Kidney tubule cell (primary cell): ENCODE measurements at places on chromosomes 4 and X.

DNA sequence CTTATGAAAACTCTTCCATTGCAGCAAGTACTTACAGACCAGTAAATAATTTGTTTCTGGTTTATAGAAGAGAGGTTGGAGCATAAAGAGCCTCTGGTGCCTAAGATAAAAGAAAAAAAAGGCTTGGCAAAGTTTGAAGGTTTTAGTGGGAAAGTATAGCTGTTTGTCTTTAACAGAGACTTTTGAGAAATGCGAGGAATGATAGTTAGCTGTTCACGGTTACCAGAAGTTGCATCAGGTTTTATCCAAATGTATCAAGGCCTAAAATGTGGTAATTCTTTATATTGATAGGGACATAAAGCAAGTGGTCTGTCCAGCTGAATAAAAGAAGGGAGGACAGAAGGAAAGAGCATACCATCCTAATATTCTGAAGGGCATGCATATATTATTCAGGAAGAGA is 29.3 kb downstream of the RAP1GDS1 start:
- DNase-seq: no peak

DNA sequence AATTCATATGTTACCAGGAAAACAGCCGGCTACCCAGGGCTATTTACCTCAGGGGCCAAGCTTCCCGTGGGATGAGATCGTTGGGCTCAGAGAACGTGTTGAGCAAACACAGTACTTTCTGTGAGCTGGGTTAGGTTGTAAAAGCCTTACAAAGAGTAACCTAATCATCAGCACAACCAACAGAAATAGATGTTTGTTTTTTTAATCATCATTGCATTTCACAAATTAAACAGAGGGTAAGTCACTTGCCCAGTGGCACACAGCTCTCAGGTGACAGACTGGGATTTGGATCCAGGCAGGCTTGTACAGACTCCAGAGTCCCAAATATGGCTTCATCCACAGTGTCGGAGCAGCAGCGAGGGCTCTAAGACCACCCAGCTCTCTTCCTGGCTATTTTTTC is 20.1 kb downstream of the SPON2 start:
- DNase-seq: no peak

DNA sequence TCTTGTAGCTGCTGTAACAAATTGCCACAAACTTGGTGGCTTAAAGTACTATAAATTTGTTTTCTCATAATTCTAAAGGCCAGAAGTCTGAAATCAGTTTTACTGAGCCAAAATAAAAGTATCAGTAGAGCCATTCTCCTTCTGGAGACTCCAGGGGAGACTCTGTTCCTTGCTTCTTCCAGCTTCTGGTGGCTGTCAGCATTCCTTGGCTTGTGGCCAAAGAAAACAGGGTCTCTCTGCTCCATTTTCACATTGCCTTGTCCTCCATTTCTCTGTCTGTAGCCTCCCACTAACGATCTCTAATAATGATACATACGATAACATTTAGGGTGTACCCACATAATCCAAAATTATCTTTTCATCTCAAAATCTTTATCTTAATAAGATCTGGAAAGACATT is 200.4 kb downstream of the MAB21L2 start:
- DNase-seq: peak; percentile 49

- peak; percentile 30 for DNase-seq
These were observed 47.9 kb upstream of the BLTP1 start for GRCh38 chr4:122104184-122104583.

GRCh38 chrX:117835034-117835433 is 281.6 kb downstream of the KLHL13 start:
- peak; percentile 60 for DNase-seq

GRCh38 chrX:19799319-19800182 is 87.8 kb downstream of the SH3KBP1 start:
- DNase-seq: no peak

DNA sequence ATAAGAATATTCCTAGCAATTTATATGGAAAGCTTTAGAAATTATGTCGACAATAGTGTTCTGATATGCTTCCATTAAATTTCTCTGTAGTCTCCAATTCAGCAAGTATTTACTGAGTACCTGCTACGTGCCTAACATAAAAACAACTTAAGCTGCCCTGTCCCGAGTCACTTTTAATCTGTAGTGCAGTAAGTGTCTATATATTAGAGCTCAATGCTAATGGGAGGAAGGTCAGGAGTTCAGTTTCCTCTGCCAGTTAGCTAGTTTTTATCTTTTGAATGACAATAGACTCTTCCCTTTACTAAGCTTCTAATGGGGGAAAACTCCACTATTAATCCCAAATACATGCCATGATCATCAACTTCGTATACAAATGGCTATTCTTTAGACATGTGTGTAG is 118.7 kb upstream of the NAP1L5 start:
- no peak for DNase-seq

DNA sequence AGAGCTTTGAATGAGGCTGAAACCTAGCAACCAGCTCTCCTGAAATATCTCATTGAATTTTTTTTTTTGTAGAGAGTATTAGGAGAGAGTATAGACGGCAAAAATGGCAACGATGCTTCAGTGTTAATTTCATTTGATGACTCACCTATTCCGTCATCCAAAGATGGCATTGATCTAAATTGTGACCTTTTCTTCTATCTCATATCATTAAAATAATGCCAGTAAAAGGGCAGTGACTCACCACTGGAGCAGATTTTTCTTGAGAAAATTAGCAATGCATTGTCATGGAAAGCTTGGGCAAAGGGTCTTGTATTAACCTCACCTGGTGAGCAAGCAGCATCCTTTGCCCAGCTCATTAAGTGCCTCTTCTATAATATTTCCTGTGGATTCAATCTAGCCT is 19.6 kb downstream of the VMA21 start:
- DNase-seq: no peak

DNA sequence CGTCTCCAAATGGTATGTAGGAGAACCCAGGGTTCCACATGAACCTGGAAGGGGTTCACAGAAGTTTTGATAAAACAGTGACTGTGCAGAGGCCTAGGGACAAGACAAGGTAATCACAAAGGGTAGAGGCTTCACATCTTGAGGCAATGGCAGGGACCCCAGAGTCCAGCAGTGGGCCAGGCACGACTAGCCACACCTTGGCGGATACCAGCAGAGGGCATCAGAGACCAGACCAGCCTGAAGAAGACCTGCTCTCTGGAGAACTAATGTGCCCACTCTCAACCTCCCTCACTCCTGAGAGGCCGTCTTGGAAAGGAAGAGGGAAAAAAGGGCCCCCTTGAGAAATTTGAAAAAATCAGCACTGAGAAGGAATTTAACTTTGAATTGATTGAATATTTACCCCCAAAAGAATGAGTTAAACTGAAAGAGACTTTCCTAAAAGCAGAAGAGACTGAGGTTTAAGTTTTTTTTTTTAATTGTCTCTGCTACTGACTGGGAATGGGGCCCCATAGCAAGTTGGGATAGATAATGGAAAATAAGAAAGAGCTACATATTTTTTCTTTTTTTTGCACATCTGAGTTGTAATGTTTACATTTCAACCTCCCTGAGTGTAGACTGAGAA is 243.8 kb upstream of the JADE1 start:
- peak; percentile 54 for DNase-seq

GRCh38 chrX:38225093-38225492 is 4.4 kb upstream of the SRPX start:
- DNase-seq: peak; percentile 63

DNA sequence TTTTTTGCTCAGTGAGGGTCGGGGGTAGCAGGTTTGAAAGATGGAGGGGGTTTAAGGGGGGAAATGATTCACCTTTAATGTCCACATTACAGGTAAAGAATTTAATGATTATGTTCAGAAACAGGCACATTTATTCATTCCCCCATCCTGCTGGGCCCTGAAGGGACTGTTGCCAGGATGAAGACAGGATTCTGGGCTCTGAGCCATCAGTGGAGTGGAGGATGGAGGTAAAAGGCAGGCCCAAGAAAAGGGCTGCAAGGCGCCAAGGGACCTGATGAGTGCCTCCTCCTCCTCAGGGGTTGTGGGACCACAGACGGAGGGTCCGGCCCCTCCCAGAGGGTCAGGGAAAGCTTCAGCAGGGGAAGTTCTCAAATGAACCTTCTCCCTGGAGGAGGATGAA is 40.4 kb upstream of the PROM1 start:
- no peak for DNase-seq

- no peak for DNase-seq
These were observed 133.7 kb upstream of the NDP start for GRCh38 chrX:44106864-44107263.

DNA sequence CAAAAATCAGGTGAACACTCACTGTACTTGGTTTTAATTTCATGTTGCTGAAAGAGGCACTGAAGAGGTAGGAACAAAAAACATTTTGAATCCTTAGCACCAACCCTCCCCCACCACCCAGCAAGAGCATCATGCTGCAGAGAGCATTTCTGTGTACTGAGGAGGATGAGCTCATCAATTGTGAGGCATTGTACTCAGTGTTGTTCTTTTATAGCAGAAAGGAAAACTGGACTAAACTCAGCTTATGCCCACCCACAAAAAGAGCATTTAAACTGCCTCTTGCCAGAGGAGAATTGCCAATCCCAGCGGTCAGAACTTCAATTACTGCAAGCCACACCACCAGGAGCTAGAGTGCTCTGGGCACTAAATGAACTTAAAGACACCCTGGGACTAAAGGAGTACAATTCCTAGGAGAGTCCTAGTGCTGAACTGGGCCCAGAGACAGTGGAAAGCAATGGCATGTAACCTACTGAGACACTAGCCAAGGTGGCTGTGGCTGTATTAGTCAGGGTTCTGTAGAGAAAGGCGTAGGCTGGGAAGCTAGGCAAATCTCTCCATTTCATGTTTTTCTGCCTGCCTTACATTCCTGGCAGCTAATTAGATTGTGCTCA is 280.7 kb upstream of the KLHL4 start:
- no peak for DNase-seq

GRCh38 chr4:170124406-170124805 is 34.6 kb upstream of the AADAT start:
- DNase-seq: no peak

GRCh38 chr4:83124111-83124780 is 9.7 kb upstream of the PLAC8 start:
- DNase-seq: no peak

DNA sequence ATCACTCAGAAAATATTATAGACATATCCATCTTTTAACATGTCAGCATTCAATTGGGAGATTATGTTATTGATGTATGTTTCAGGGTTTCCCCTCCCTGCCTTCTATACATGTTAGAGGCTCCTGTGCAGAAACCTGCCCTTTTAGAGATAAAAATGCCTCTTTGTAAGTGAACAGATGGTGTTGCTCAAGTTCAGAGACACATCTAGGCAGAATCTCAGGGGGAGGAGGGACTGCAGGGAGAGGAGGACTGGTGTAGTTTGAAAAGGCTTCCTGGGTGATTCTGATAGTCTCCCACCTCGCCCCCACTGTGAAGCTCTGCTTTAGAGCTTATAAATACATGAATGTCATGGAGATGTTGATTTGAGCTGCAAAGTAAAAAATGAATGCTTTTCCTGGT is 12.0 kb upstream of the UNC5C start:
- DNase-seq: no peak

GRCh38 chrX:40084471-40085101 is 13.2 kb downstream of the BCOR start:
- DNase-seq: no peak

DNA sequence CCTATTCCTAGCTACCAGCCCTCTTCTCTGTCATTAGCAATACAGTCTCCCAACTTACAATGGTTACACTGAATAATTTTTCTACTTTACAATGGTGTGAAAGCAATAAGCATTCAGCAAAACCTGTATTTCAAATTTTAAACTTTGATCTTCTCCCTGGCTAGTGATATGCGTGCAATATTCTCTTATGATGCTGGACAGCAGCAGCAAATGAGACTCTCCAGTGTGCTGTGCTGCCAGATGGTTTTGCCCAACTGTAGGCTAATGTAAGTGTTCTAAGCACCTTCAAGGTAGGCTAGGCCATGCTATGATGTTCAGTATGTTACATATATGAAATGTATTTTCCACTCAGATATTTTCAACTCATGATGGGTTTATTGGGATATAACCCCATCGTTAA is 5.9 kb upstream of the GAR1 start:
- no peak for DNase-seq

- no peak for DNase-seq
These were observed 4.7 kb upstream of the IL1RAPL1 start for GRCh38 chrX:28582511-28582910.

DNA sequence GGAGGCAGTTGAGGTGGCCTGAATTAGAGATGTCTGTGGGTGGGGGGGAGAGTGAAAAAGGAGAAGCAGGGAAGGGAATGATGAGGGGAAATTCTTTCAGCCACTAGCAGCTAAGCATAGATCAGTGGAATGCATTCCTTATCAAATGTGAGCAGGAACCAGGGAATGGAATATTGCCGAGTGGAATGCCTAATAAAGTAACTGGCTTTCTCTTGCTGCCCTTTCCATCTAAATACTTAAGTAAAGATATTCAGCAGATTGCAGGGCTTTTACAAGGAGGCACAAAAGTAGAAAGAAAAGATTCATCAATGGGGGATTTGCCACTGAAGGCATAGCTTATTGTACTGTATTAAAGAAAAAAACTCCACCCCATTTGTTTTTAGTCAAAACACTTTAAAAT is 263.0 kb upstream of the RPS6KA3 start:
- DNase-seq: no peak

DNA sequence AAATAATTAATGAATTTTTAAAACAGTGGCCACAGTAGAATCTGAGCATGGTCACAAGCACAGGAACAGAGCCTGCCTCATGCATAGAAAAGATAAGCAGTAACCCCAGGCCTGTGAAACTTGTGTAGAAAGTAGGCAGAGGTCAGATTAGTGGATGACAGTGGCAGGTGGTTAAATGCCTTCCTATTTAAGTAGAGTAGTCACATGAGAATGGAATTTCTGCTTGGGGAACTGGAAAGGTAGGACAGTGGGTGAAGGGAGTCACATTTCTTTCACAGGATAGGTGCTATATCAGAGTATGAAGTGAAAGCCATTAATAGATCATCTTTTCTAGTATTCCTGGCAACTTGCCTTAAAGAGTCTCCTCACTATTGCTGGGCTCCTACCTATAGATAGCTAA is 34.9 kb upstream of the ASB12 start:
- DNase-seq: peak; percentile 25

GRCh38 chr4:54657551-54658251 is at the start of gene KIT:
TSS of gene KIT (plus strand) at chr4:54657957. CDS start at chr4:54658015, 58 bp downstream.
- no peak for DNase-seq

DNA sequence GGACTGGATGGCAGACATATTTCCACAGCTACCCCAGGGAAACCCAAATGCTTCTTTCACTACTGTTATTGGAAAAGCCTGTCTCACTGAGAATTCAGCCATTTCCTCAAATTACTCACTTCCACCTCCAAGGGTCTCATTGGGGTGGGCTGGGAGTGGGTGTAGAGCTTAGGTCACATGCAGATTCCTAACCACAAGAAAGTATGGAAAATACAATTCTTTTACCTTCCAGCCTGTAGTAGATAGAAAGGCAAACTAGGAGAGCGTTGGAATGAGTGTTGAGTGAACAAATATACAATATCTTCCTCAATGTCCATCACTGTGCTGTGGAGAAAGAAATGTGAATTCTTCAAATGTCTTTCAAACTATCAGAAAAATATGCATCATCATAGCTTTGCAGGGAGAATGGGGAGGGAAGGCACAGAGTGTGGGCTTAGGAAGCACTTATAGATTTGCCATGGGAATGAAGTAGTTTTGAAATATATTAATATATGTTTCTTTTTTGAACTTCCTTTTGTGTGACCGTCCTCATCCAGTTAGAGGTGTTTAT is 245.3 kb upstream of the JADE1 start:
- DNase-seq: no peak
